Lower lobe of right lung (tissue), 2 donors: ENCODE measurements at places on chromosomes 2 and 18.

DNA sequence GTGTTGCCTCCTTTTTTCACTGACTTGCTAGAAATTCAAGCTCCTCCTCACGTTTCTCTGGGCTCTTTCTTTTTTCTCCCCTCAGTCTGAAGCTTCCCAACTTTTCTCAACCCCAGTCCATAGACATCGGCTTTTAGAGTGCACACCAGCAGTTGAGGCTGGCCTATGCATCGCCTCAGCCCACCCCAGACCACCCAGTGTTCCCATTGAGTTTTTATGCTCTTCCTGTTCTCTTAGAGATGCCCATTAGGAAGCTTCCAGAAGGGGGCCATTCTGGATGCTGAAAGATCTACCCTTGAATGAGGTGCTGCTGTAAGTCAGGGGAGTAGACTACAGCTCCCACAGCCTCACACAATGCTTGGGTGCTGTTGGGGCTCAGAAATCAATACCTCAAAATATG is 12.0 kb upstream of the GYPC start:
- no peak for DNase-seq

GRCh38 chr2:212644195-212644837 is 105.7 kb upstream of the ERBB4 start:
- DNase-seq, result no peak

- no peak for DNase-seq
Observed at GRCh38 chr2:134399096-134399495, 145.2 kb downstream of the MGAT5 start.

DNA sequence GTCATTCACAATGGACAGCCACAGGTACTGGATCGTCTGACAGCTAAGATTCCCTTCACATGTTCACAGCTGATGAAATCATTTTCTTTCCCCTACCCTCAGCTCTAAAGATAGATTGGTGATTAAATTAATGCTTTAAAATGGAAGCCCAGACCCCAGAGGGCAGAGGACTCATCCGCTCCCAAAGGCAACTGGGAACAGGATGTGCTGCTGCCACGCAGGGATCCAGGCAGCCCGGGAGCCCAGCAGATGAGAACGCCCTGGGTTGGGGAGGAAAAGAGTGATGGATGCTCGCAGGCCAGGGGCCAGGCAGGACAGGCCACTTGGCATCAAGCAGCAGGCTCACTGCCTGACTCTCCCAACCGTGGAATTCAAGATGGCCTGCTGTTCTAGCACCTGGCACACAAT is 41.3 kb downstream of the HDHD2 start:
- DNase-seq, result no peak

GRCh38 chr18:69946608-69947155 is 991 bp downstream of the CD226 start:
- DNase-seq, result no peak

GRCh38 chr18:63964908-63965307 is 5.0 kb upstream of the SERPINB8 start:
- DNase-seq, result no peak

GRCh38 chr2:628651-629050 is 48.6 kb downstream of the TMEM18 start:
- no peak for DNase-seq
